ENCODE measurements at places on chromosomes 7 and 10.

- DNase-seq: no peak
These were observed 42.3 kb downstream of the OAT start for GRCh38 chr10:124376411-124376810.

- no peak for DNase-seq
These were observed 181.0 kb downstream of the ELFN1 start for GRCh38 chr7:1850976-1851571.

DNA sequence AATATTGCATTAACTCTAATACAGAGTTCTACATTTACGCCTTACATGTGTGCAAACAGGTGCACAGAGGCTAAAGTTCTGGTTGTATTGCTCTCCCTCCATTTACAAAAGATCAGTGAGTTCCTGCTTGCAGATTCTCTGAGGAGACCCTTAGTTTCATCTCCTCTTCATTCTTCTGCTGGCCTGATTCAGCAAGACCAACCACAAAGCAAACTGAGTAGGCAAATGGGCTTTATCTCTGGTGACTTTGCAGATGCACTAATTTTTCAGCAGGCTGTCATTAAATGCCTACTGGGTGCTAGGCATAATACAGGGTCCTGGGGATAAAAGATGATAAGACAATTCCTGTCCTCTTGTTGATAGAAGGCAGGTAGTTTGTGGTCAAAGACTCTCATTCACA, 56.4 kb downstream of the MET start:
- DNase-seq: no peak

DNA sequence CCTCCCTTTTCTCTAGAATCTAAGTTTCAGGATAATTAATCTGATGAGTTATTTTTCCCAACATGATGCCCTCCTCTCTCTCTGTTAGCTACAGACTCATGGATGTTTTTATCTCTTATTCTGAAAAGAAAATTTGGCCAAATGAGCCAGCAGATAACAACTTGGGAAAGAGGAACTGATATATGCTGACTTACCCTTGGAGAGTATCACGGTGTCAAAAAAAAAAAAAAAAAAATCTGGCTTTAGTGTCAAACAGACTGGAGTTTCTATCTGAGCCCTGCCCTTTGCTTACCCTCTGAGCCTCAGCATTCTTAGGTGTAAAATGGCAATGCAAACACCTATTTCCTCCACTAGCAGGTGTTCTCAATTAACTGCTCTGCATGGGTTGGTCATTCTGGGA, 190.4 kb downstream of the AHR start:
- DNase-seq: no peak

DNA sequence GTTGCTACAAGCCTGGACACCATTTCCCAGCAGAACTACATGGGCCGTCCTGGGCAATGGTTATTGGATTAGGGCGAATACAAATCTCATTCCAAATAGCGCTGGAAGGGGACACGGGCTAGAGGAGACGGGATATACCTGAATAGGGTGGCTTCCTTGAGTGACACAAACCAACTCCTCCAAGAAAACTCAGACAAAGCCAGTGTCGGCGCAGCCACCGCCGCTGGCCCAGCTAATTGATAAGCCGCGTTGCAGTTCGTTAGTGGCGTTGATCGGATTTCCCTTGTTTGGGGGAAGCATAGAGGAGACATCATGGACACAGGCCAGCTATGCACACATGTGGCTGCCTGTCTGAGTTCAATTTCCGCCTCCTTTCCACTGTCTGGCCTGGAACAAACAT, 55.7 kb downstream of the EBF3 start:
- no peak for DNase-seq
